8988T (cell line): ENCODE measurements at places on chromosomes 11 and 22.
A peak's percentile ranks its signal among the peaks of the same experiment; 100 is the strongest.

GRCh38 chr11:8775734-8776133 is 93.1 kb downstream of the RPL27A start:
- no peak for DNase-seq

GRCh38 chr11:12682737-12683500 is 8.7 kb downstream of the TEAD1 start:
- no peak for DNase-seq

GRCh38 chr11:8442301-8442700 is 151.7 kb downstream of the STK33 start:
- no peak for DNase-seq

GRCh38 chr11:121091492-121092152 is 9.4 kb upstream of the TECTA start:
- DNase-seq: no peak

DNA sequence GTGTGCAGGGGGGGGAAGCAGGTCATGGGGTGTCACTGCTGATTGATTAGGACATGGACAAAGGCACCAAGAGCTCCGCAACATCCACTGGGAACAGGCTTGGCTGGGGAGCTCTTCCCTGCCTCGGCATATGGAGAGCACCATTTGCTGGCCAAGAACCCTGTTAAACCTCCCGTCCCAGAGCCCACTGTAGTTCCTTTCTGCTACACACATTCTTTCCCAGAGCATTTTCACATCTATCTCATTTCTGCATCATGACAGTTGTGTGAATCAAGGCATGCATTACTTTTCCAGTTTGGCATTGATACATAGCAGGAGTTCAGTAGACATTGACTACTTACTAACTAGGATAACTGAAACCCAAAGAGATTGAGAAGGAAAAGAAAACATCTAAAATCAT is 333.4 kb upstream of the B3GAT1 start:
- DNase-seq: no peak

DNA sequence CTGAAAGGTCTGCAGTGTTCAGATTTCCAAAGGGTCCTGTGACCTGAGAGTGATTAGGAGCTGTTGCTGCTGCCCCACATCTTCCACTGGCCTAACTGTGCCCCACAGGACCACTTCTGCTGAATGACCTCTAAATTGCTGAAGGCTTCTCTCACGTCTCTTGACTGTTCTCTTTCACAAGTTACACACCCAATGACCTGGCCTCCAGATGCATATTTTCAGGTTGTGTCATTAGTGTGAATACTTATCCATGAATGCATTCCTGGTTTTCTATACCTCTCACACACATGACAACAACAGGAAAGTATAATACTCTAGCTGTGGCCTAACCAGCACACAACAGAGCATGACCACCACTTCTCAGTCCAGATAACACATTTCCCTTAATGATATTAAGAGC is 15.4 kb downstream of the PRR14L start:
- DNase-seq: peak; percentile 16

DNA sequence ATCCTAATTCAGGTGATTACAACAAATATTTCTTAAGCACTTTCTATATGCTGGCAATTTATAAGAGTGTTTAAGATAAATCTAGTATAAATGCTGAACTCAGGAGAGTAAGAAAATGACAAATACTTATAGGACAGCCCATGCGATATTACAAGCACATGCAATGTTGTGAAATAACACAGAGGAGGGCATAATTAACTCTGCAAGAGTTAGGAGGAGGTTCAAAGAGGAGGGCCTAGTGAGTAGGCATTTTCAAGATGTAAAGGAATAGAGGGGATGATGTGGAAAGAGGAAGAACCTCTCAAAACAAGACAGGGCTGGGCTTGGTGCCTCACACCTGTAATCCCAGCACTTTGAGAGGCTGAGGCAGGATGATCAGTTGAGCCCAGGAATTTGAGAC is 37.1 kb upstream of the IL17RA start:
- no peak for DNase-seq

GRCh38 chr11:77503006-77503405 is 29.1 kb upstream of the PAK1 start:
- DNase-seq: no peak

DNA sequence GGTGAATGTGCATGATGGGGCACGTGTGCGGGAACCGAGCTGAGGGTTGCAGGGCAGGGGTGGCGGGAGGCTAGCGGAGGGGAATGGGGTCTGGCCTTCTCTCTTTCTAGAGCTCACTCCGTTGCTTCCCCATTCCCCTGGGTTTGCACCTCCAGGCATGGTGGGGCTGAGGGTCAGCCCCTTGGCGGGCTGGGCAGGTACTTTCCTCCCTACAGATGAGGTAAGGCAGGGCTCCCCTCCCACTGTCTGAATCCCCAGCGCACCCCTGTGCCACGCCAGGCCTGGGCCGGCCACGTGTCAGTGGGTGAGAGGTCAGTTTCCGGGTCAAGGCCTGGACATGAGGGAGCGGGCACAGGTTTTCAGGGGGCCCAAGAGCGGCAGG is 8.9 kb downstream of the SUSD2 start:
- DNase-seq: no peak

GRCh38 chr11:48008951-48009270 is 28.6 kb downstream of the PTPRJ start:
- no peak for DNase-seq

GRCh38 chr22:37016134-37016910 is 2.9 kb downstream of the TST start:
- no peak for DNase-seq

- no peak for DNase-seq
Observed at GRCh38 chr11:78325274-78325781, 92.3 kb downstream of the GAB2 start.

GRCh38 chr11:11416917-11417316 is 63.9 kb upstream of the CSNK2A3 start:
- peak; percentile 87 for DNase-seq

- no peak for DNase-seq
Observed at GRCh38 chr22:42357634-42358296, 74.4 kb downstream of the NFAM1 start.

- no peak for DNase-seq
Observed at GRCh38 chr11:22343371-22344032, 5.3 kb downstream of the SLC17A6 start.

DNA sequence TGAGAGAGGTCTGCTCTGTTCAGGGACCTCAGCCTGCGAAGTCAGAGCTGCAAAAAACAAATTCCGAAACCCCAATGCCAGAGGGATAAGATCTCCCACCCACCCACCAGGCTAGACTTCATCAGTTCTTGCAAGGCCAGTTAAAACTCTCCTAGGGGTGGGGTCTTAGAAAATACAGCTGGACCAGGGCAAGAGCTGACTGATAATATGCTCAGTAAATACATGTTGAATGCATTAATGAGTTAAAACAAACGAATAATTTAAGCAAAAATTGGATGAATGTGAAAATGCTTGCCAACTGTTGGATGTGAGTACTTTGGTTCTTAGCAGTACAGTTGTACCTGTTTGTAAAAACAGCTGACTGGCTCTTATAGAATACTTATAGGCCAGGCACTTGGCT is 129.8 kb downstream of the SERGEF start:
- no peak for DNase-seq

DNA sequence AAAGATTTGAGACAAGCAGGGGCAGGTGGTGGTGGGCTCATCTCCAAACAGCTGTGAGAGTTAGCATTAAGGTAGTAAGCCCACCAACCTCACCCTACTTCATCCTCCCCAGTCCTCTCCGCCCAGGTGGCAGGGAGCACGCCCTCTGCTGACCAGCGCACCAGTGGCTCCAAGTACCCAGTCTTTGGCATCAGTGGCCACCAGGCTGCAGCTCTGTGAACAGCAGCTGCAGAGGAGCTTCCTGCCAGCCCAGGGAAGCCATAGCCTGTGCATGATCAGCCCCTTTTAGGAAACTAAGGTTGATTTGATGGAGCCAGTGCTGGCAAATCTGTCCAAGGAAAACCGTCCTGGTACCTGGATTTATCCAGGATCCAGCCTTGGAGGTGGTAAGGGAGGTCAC is 21.7 kb downstream of the CAVIN3 start:
- no peak for DNase-seq

DNA sequence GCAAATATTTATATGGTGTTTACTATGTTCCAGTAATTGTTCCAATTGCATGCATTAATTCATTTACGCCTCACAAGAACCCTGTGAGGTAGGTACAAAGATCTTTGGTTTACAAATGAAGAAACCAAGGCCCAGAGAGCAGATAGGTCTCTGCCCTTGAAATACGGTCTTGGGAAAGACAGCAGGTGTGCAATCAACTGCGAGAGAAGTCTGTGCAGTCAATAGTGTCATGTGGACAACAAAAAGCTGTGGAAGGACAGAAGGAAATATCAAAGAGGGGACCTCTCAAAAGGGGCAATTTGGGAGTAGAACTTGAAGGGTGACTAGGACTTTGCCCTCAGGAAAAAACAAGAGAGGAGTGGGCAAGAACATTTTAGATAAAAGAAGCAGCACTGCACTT is 8.9 kb downstream of the CNTF start:
- no peak for DNase-seq

- DNase-seq: no peak
Observed at GRCh38 chr11:41201156-41201555, 258.3 kb downstream of the LRRC4C start.

GRCh38 chr22:24326266-24326665 is 55.6 kb downstream of the SPECC1L start:
- no peak for DNase-seq

- DNase-seq: no peak
Observed at GRCh38 chr11:46677169-46677568, 23.2 kb downstream of the ARHGAP1 start.

- no peak for DNase-seq
Observed at GRCh38 chr11:115848080-115848479, 343.9 kb upstream of the CADM1 start.

- DNase-seq: no peak
Observed at GRCh38 chr11:8257003-8257664, 6.5 kb downstream of the LMO1 start.

DNA sequence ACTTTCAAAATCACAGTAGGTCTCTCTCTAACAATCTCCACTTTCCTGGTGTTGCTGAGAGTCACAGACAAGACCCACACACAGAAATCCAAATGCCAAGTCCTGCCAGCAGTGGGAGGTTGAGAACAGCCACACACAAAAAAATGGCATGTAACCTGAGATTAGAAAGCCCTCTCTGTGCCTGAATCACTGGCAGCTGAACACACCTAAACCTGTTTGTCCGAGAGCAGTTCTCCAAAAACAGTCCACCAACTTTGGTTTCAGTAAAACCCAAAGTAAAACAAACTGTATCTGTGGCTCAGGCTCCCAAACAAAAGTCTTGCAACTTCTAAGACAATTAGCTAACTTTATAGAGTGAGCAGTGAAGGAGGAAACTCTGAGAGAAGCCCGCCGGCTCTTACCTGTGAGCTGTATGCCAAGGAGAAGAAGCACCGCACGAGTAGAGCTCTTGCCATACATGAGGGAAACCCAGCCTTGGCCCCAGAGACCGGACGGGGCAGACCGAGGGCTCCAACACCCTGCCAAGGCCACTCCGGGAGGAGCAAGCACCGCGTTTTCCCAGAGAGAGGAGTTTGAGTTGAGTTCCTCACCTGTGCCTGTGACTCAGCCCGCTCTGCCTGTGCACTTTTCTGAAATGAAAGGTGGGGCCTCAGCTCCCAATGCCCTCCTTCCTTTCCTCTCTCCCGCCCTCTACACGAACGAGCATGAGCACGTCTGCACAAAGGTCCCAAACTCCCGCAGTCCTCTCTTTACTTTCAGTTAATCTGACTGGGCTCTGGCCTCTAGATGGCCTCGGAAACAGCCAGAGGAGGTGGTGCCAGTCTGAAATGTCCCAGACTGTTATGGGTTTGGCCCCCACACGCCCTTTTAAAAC is at the start of gene MPZL2:
Gene MPZL2 (minus strand): TSS at position 603 of the 874 bp plus-strand sequence. CDS start 144 bp downstream, at position 459.
- peak; percentile 31 for DNase-seq

- DNase-seq: no peak
Observed at GRCh38 chr11:1342946-1343345, 33.5 kb upstream of the TOLLIP start.

- no peak for DNase-seq
Observed at GRCh38 chr11:134283461-134284230, 7.5 kb downstream of the GLB1L3 start.

GRCh38 chr11:131288521-131289091 is 81.8 kb upstream of the NTM start:
- no peak for DNase-seq

DNA sequence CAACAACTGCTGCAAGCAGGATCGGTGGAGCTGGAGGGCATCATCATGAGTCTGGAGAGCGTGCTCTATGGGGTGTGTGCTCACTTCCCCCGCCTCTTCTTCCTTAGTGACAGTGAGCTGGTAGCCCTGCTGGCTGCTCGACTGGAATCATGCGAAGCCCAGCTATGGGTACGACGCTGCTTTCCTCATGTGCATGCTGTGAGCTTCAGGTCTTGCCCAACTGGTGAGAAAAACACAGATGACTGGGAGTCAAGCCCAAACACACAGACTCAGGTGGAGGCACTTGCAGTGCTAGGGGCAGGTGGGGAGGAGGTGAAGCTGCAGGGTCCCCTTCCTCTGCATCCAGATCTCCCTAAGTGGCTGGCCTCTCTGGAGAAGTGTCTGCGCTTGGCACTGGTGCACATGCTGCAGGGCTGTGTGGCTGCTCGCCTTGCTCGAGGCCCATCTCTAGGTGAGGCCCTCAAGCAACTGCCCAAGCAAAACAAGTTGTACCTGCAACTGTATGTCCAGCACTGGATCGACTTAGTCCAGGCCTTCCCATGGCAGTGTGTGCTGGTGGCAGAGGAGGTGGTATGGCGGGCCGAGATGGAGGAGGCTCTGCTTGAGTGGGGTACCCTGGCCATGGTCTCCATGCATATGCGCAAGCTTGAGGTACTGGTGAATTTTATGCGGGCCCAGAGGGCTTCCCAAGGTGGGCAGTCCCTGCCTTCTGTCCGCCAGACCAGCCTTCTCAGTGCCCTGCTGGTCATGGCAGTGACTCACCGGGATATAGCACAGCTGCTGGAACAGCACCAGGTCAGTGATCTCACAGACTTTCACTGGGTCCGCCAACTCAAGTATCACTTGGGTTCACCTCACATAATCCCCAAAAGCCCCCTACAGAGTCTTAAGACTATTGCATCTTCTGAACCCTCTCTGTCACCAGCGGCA is 48.1 kb downstream of the DNHD1 start:
- no peak for DNase-seq

DNA sequence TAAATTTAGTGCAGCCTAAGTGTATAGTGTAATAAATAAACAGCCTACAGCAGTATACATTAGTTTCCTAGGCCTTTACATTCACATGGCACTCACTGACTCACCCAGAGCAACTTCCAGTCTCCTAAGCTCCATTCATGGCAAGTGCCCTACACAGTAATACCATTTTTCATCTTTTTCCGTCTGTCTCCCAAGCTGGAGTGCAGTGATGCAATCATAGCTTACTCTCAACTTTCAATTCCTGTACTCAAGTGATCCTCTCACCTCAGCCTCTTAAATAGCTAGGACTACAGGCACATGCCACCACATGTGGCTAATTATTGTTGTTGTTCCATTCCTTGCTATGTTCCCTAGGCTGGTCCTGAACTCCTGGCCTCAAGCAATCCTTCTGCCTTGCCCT is 54.4 kb downstream of the FCHSD2 start:
- DNase-seq: no peak

GRCh38 chr22:47057916-47058585 is 295.6 kb downstream of the TBC1D22A start:
- DNase-seq: no peak

- DNase-seq: no peak
Observed at GRCh38 chr22:22058633-22059290, 76.2 kb upstream of the TOP3B start.

GRCh38 chr11:17724020-17724908 is 4.9 kb downstream of the MYOD1 start:
- DNase-seq: no peak

- DNase-seq: no peak
Observed at GRCh38 chr11:122616718-122617117, 38.8 kb upstream of the UBASH3B start.

- no peak for DNase-seq
Observed at GRCh38 chr11:110513846-110514437, 84.2 kb downstream of the FDX1 start.
